Activated CD4-positive, alpha-beta T cell treated with anti-CD3 and anti-CD28 coated beads, Interleukin-2, amount 50 U/mL, for 4 hours (primary cell): ENCODE measurements at places on chromosomes 11 and 22.

DNA sequence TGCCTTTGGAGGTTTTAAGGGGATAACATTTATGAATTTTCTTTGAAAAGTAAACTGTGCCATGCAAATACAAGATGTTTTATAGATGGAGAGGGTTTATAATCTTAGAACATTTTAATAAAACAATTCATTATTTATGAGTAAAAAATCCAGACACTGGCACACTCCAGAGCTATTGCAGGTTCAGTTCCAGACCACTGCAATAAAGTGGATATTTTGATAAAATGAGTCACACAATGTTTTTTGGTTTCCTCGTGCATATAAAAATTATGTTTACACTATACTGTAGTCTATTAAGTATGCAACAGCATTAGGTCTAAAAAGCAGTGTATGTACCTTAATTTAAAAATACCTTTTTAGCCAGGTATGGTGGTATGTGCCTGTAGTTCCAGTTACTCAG is 146.2 kb upstream of the ZBED5 start:
- DNase-seq = no peak

- DNase-seq = no peak
Measured at GRCh38 chr11:117961896-117962295, 24.3 kb upstream of the IL10RA start.

DNA sequence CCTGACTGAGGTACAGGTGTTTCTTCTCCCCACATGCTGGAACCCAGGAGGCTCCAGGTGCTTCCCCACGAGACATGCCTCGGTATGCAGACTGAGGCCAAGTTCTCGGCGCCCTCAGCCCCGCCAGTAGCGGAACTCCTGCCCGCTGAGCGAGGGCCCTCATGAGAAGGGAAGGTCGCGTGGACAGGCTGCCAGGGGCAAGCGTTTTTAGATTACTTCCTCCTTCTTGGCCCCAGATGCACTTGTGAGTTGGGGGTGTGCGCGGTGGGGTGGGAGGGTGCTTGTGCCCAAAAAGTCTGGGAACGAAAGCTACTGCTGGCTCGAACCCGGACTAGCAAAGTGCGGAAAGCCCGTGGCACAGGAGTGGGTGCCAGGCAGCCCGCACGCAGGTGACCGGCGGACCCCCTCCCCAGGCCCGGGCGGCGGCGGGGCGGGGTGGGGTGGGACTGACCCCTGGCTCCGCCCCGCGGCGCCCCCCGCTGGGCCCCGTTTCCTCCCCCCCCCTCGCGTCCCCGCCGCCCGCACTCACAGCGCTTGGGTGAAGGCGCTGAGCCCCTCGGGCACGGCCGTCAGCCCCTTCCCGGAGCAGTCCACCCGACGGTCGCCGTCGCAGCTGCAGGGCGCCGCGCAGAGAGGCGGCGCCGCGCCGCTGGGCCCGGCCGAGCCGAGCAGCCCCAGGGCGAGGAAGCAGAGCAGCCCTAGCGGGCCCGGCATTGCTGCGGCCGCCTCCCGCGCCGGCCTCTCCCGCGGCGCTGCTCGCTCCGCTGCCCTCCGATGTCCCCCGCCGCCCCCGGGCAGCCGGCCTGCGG is 797 bp downstream of the LGR4 start:
- DNase-seq = peak; percentile 0

GRCh38 chr11:34243600-34244464 is 114.0 kb downstream of the ABTB2 start:
- no peak for DNase-seq

DNA sequence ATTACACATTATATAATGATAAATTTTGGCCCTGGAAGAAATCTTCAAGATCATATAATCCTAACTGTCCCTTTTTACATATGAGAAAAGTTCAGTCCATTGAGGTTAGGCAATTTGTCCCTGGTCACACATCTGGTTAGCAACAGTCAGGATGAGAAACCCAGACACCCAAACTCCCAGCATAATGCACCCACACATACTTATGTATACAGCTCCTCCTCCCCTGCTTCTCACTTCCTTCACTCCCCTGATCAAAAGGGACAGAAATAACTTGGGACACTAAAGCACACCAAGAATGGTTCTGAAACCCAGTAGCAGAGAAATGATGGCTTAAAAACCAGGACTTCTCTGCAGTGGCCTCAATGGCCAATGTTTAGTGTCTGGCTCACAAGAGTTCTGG is 11.1 kb downstream of the NUMA1 start:
- no peak for DNase-seq

GRCh38 chr11:45470151-45470793 is 184.1 kb upstream of the SYT13 start:
- no peak for DNase-seq

DNA sequence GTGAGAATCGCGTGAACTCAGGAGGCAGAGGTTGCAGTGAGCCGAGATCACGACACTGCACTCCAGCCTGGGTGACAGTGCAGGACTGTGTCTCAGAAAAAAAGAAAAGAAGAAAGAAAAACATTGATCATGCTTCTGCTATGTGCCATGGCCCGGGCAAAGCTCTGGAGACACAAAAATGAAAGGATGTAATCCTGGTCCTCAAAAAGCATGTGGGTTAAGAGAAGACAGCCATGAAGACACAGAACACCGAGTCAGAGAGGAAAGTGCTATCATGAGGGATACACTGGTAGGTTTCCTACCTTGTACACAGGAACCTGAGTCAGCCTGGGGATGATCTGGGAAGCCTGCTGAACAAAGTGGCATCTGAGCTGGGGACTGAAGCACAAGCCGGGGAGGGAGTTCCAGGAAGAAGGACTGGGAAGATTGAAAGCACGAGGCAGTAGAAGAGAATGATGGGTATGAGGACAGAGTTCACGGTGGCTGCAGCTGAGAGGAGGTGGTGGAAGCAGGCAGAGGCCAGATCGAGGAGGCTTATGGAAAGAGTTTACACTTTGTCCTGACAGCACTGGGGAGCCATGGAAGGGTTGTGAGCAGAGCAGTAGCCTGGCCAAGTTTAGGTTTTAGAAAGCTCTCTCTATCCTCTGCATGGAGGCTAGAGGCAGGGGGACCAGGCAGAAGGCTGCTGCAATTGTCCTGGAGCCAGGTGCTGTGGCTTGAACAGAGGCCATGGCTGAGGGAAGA is 9.9 kb upstream of the MAFF start:
- no peak for DNase-seq

- DNase-seq = no peak
Measured at GRCh38 chr11:113204280-113204679, 110.1 kb upstream of the TTC12 start.

DNA sequence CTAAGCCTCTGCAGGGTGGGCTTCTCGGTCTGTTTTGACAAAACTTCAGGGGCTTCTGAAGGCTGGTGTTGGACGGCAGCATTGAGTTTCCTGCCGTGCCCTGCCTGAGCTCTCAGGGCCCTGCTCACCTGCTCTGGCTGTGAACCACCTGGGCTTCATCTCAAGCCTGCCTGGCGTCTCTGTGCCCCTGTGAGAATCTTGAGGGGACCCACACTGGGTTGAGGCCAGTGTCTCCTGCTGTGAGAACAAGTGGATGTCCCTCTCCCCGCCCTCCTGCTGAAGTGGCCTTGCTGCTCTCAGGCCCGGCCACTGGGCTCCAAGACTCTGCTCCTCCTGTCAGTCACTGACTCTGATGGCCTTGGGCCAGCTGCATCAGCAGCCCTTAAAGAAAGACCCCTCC is 30.3 kb downstream of the PPIL2 start:
- DNase-seq = no peak

GRCh38 chr11:5007561-5007960 is 12.9 kb downstream of the OR51L1 start:
- DNase-seq = no peak

- DNase-seq = no peak
Measured at GRCh38 chr11:129701706-129702105, 113.9 kb upstream of the TMEM45B start.

DNA sequence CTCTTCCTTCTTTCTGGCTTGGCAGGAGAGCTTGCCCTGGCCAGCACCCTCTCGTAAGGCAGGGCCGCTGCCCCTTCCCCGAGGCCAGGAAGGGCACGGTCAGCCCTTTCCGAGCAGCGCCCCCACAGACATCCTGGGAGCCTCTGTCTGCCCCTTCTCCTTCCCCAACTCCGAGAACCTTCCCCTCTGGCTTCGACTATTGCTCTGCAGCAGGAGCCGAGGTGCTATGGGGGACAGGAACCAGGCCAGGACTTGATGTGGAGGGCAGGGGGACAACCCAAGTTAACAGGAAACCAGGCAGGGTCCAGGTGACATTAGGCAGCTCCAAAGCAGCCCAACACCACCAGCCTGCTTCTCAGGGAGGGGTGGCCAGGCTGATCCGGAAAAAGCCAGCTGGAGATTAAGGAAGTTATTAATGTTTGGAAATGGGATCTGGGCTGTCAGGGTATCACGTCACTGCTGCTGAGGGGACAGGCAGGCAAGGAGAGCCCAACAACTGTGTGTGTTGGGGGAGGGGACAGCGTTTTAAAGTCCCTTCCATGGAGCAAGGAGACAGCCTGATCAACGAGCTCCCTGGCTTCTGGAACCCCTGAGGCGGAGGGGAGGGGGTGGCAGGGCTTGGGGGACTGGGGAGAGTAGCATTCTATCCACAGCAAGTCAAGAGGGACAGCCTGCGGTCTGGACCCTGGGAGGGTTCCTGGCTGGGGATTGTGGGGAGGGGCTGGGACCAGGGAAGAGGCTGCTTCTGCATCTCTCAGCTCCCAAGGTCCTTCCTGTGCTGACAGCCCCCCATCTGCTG is 27.3 kb downstream of the SYT7 start:
- DNase-seq = no peak

DNA sequence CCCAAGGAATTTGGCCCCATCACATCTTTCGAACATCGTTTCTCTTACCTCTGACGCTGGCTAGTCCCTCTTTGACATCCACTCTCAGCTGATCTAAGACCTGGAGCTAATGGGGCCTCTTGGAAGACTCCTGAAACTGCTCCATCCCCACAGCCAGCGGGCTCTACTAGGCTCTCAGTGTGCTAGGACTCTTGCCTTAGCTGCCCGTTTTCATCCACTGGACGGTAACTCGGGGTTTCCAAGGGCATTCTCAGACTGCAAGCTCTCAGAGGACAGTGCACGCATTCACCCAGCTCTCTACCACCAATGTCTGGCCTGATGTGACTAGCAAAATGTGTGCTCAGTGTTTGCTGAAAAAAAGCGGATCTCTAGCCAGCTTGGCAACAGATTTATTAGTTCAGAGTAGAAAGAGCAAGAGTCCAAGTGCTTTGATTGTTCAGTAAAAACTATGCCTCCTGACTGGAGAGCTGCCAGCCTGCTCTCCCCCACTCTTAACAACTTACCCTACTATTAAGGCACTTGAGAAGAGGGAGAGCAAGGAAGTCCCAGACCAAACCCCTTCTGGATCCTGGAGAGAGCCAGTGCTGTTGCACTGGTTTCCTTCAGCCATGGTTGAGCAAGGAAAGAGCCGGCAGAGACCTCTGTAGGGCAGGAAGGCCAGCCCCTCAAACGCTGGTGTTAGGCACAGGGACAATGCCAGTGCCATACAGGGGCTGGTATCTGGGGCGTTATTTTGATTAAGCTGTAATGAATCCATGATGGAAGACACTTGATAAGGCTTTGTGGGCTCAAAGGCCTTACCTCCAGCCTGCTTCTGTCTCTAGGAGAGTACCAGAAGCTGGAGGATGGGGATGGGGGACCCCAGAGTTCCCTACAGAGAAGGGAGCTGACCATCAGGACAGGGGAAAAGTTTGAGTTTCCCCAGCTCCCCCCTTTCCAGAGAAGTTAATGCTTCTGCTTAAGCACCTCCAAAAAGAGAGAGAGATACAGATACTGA is 9.2 kb downstream of the RELA start:
- DNase-seq = no peak

- peak; percentile 50 for DNase-seq
Measured at GRCh38 chr11:123577081-123577598, 77.3 kb downstream of the SCN3B start.

GRCh38 chr22:39661842-39662685 is 91.5 kb downstream of the CACNA1I start:
- DNase-seq = peak; percentile 71

DNA sequence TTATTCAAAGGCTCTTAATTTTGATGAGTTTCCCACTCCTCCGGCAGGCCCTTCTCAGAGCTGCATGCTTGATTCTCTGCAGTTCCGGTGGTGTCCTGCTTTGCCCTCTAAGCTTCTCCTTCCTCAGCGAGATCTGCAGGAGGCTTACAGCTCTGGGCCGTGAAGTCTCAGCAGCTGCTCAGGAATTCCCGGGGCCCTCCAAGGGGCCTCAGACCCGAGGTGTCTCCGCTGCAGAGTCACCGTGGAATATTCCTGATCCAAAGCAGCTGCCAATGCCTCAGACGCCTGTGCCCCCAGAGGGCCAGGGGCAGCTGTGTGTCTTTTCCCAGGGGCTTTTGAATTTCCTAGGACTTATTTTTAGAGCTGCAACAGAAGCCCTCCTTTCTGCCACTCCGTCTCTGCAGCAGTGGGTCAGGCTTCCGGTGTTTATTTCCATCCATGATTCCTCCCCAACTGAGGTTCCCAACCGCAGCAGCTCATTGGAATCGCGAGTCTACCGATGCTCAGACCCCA is 37.2 kb downstream of the RPS6KA4 start:
- DNase-seq = no peak
